ENCODE measurements at places on chromosomes 3 and 15. TPM values are rescaled to one million over a fixed set of nuclear protein-coding genes. Genes with fewer than 3 reads are reported as not detected.

SPATA16 gene
- total RNA-seq: not detected

PAQR5 gene
- not detected for total RNA-seq

GATM gene
- 0.57 TPM for total RNA-seq

NAALADL2 gene
- total RNA-seq: 11.4 TPM

ARRDC4 gene
- 6.2 TPM for total RNA-seq

MINAR1 gene
- total RNA-seq: 0.98 TPM

IGSF11 gene
- not detected for total RNA-seq

OR5K2 gene
- not detected for total RNA-seq

CLSTN2 gene
- 3.2 TPM for total RNA-seq

GTF2A2 gene
- 38.5 TPM for total RNA-seq

ATP13A5 gene
- total RNA-seq: not detected

AGTR1 gene
- 3.2 TPM for total RNA-seq

FBXO22 gene
- 23.8 TPM for total RNA-seq

CP gene
- not detected for total RNA-seq

LMLN gene
- total RNA-seq: 9.2 TPM

NSMCE3 gene
- 9.0 TPM for total RNA-seq

SST gene
- total RNA-seq: not detected

C3orf85 gene
- total RNA-seq: not detected
